ENCODE measurements at places on chromosomes 4 and X.

DNA sequence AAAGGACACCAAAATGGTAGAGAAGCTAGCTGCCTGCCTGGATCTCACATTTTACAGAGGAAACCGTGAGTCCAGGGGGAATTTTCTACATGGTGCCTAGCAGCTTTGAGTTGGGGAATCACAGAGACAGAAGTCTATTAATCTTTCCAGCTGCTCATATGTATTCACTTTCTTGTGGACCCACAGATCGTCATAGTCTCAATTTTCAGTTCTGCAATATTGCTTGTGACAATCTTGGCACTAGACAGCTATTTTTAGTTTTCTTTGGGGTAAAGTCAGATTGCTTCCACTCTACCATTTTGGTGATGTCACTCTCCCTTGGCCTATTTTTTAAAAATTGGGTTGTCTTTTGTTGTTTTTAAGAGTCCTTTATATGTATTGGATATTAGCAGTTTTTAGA lies 233.4 kb upstream of the STK26 start:
- DNase-seq, result no peak

DNA sequence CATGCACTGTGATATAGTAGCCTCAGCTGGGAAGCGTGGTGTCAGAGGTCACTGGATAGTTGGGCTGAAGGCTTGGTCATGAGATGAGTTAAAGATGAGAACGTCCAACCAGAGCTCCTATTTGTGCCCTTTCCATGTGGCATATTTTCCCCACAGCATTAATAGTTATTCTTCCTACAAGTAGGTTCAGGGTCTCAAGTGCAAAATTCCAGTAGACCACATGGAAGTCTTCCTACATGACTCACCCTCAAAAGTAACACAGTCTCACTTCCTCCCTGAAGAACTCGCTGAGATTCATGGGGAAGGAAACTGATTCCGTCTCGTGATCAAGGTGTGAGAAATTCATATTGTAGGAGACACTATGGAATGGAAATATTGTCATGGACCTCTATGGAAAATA lies 1212.5 kb upstream of the PRKX start:
- DNase-seq, result no peak

DNA sequence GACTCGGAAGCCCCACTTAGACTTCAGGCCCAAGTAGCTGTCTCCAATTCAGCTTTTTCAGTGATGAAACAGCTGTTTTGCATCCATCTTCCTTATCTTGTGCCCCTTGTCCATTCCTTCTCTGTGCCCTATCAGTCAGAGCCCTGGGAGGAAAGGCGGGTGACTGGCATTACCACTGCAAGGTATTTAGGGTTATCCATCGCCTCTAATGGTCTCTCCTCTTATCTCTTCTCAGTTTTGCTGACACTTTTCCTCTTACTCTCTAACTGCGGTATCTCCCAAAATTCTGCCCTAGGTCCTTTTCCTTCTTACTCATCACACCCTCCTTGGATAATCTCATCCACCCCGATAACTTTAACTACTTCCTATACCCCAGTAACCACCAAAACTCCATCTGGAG lies 13.7 kb downstream of the GAB3 start:
- DNase-seq, result no peak

DNA sequence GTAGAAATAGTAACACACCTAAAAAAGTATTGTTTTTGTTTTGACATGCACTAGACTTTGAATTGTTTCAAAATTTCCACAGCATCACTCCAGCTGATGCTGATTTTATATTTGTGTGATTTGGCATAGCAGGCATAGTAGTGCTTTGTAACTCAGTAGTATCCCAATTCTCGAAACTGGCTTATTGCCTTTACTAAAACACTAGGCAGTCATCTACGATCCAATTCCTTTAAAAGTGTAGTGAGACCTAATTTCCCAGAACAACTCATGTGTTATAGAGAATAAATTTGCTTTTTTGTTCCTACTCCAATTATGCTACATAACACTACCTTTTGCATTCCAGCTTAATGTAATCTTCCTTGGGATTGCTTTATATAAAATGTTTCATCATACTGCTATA lies 797.7 kb downstream of the ADGRL3 start:
- DNase-seq, result no peak

GRCh38 chr4:18394656-18395055 lies 373.1 kb upstream of the LCORL start:
- DNase-seq, result no peak

GRCh38 chr4:20271950-20272349 lies 20.2 kb downstream of the SLIT2 start:
- DNase-seq, result no peak

- no peak for DNase-seq
Observed at GRCh38 chr4:33715841-33716395, 2528.4 kb downstream of the ARAP2 start.

GRCh38 chrX:6821730-6822129 lies 286.8 kb upstream of the VCX3A start:
- DNase-seq, result no peak

DNA sequence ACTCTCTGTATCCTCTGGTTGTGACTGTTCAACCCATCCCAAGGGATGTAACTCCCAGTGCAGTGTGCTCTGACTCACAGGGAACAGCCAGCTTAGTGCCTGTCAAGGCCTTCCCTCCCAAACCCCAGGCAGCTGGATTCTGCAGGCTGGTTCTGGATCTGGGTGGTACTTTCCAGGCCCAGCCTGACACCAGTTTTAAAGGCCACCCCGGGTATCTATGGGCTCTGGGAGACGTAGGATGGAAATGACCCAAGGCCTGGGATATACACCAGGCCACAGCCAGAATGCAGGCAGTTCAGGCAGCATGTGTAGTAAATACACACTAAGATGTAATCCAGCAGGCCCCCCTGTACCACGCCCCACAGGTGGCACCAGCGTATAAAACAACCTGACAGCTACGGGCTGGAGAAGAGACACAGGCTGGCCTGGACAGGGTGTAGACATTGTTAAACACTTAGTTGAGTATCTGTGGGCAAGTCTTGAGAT lies 64.2 kb downstream of the SPINK2 start:
- no peak for DNase-seq

DNA sequence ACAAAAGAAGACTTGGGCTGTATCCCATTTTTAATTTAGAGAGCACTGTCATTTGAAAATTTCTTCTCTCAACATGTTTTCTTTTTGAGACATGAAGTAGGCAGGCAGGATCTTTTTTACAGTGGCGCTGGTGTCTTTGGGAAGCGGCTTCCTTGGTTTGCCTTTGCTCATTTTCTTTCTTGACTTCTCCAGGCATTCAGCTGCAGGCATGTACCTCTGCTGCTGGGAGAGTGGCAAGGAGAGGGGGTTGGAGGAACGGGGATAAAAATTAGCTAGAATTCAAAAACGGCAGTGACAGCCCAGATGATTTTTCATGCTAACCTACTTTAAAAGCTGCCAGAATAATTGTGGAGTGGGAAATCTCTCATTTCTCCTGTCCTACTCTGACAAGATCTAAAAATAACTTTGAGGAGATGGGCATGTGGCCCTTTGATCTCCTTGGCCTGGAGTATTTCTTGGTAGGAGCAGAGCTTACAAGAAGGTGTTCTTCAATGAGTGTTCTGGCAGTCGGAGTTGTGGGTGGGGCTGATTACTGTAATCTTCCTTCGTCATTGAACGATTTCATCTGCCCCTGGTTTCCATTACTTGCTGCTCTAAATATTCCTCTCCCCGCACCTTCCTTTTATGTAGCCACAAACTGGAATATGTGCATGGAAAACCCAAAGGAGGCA lies 54.8 kb downstream of the TBL1X start:
- no peak for DNase-seq

DNA sequence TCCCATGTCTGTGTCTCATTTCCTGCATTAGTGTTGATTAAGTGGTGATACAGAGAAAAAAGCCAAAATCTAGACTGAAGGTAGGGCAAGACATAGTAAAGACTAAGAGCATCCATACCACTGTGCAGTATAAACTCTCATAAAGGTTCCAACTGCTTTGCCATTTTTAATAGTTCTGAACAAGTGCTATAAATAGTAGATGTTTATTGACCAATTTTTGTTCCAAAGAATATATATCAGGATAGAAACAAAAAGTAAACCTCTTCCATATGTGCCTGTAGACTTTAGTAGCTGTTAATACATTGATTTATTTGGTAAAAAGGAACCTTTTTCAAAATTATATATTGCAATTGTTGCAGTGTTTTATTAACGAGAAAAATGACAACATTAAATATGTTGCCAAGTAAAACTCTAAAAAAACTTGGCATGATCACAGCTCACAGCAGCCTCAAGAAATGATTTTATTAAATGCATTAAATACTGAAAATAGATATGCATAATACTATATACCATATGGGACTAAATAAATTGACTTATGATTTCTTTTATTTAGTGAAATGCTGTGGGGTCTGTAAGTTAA lies 22.3 kb upstream of the AASDH start:
- DNase-seq, result no peak

- DNase-seq, result no peak
Observed at GRCh38 chr4:99507349-99507748, 3.5 kb upstream of the C4orf17 start.

DNA sequence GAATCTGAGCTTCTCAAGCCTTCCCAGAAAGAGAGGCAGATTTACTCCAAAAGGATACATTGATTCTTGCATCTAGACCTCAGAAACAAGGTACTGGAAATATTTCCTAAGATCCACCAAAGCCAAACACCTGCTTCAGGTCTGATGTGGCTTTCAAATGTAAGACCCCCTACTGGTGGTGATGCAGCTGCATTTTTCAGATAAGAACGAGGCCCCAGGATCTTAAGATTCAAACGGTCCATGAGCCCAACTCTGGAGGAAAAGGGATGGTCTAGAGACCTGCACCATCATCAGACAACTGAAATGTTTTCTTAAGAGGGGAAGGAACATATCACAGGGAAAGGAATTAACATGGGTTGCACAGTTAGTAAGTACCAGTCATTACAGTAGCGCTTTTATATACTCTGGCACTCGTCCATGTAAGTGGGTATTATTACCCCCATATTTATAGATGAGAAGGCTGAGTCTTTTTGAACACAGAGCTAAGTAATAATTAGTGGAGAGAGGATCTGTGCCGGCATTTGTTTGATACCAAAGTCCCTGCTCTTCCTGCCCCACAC lies 73.7 kb downstream of the LEF1 start:
- DNase-seq, result no peak

DNA sequence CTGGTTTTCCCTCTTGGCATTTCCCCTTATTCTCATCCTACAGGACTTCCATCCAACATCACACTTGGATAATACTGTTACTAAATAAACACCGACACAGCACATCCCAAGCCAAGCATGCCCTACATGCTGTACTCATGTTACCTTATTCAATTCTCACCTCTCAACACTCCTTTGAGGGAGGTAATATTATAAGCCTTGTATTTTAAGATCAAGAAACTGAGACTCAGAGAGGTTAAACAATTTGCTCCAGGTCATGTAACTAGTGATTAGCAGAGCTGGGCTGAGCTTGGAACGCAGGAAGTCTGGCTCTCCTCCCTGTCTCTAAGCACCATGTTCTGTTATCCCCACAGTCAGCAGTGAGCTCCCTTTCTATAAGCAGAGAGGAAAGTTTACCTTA lies 333.6 kb upstream of the IGFBP7 start:
- no peak for DNase-seq

DNA sequence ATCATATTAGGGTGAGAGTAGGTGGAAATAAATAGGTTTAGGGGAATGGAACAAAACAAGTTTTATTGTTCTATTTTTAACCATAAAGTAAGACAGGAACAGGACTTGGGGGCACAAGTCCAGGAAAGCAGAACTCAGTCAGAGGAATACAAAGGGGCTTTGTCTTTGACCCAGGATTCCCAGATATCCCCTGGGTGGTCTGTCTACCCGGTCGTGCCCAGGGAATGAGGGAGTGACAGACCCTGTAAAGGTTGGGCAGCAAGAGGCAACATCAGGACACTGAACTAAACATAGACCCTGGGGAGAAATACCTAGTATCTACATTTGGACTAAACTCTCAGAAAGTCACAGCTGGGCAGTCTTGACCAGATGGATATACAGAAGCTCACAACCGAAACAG lies 50.6 kb downstream of the PTCHD1 start:
- DNase-seq, result no peak

DNA sequence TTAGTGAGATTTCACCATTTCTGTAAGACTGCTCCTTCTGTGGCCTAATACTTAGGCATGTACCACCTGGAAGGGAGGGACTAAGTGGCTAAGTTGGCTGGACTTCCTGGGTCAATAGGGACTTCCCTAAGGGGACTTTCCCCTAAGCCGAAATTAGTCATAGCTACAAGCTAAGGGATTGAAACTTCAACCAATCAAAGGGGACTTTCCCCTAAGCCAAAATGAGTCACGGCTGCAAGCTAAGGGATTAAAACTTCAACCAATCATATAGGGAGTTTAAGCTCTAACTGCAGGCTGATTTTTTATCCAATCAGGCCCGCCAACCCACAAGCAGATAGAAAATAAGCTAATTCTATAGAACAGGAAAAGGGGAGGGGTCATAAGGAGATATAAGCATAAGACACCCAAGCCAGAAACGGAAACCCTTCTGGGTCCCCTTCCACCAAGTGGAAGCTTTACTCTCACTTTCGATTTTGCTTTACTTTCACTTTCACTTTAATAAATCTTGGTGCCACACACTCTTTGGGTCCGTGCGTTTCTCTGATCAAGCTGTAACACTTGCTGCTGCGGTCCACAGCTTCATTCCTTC lies 382.8 kb downstream of the KLHL4 start:
- DNase-seq, result no peak

DNA sequence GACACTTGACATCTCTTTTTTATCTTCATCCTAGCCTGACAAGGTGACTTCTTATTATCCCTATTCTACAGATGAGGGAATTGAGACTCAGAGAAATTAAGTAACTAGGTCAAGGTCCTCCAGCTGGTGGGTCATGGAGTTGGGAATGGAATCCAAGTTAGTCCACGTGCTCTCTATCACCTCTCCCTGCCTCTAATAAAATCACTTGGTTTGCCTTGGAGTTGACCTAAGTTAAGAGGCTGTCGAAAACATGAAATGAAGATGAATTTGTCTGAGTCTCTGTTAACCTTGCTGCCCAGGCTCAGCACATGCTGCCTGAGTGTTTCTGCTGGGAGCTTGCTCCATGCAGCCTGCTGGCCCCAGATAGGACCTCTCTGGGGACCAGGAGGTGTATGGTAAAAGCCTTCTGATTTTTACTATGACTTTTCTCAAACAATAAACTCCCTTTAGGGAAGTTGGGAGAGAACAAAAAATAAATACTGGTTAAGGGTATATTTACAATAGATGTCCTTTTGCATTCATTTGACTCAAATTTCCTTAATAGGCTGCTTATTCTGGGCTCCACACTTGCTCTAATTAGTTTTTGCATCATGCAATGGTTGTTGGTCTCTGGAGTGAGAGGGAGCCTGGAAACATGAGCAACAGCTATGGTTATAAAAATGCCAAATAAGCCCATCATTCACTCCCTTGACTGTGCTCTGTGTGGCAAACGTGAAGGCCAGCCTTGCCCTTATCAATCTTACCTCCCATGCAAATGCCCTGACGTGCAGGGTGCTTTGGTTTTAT lies 61.6 kb upstream of the DHX15 start:
- no peak for DNase-seq

Measured in SIG-M5 (cell line).